Nucleus accumbens (tissue), 56 donors: ENCODE measurements at places on chromosomes 11 and 22.

DNA sequence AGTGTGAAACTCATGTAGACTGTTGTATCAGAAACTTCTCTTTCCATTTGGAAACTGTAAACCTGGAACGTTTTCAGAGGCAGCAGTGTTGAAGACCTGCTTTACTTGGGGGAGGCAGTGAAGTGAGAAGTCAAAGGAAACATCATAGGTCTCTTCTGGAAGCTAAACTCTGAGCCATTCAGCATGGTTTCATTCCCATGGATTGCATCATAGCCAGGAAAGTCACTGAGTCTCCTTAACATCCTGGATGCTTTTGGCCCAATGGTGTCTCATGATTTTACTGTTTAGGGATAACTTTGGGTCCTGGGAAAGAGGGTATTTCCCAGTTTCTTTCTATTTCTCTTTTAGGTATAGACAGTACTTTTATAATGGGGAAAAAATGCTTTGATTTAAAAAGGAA, 153.2 kb upstream of the E2F8 start:
- DNase-seq: no peak

- DNase-seq: no peak
Measured at GRCh38 chr11:74583024-74583624, 9.3 kb upstream of the POLD3 start.

- no peak for DNase-seq
Measured at GRCh38 chr22:46349681-46350080, 14.2 kb downstream of the TRMU start.

GRCh38 chr11:11895672-11896071, 53.9 kb downstream of the USP47 start:
- DNase-seq: no peak

- no peak for DNase-seq
Measured at GRCh38 chr11:16097543-16097942, 258.8 kb downstream of the SOX6 start.

GRCh38 chr11:34348096-34348495, 9.7 kb downstream of the ABTB2 start:
- DNase-seq: no peak

GRCh38 chr11:112211536-112211935, 14.7 kb upstream of the PTS start:
- DNase-seq: no peak

- no peak for DNase-seq
Measured at GRCh38 chr22:19793661-19794310, 33.2 kb downstream of the TBX1 start.

DNA sequence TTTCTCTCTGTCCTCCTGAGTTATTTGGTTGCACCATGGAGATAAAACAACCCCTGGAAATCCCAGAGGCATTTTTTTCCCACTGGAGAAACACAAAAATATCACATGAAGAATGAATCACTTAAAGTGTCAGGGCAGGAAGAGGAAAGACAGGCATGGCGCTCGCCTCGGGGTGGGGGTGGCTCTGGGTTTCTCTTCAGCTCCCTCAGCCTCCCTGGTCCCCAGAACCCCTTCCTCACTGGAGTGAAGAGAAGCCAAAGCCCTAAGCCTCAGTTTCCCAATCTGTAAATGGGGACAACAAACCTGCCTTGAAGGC, 938 bp downstream of the SHISAL1 start:
- no peak for DNase-seq

DNA sequence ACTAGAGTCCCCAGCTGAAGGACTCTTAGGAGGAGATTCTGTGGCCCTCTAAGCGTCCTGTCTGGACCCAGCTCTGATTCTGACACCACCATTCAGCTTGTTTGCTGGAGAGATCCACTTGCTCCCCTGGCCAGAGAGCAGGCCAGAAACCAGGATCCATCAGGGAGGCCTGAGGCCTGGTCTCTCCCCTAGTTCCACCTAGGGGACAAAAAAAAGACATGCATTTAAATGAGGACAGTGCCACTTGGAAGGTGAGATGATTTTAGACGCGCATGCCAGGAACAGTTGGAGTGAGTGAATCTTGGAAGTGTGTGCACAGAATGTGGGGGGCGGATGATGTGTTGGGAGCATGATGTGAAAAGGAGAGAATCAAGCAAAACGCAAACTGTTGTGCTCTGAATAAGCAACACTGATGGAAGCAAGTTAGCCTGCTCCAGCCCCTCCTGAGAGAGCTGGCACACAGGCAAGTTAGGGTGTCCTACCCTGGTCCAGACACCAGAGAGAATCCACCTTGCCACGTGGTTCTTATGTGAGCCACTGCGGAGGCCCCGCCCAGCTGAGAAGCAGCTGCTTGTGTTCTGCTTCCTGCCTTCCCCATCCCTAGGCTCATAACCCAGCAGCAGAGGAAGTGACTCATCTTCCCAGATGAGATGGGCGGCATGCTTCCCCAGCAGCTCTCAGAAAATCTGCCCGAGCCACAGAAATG, 8.0 kb upstream of the SLCO2B1 start:
- peak; percentile 17 for DNase-seq

GRCh38 chr11:15539645-15540044, 424.9 kb downstream of the INSC start:
- DNase-seq: no peak

- no peak for DNase-seq
Measured at GRCh38 chr11:64093233-64094039, 57.7 kb downstream of the FLRT1 start.

GRCh38 chr11:57763568-57763967, 2.0 kb downstream of the CTNND1 start:
- no peak for DNase-seq

GRCh38 chr22:23984430-23984829, 4.5 kb downstream of the GSTT2 start:
- no peak for DNase-seq

- no peak for DNase-seq
Measured at GRCh38 chr11:119991669-119992068, 146.2 kb downstream of the TRIM29 start.

- no peak for DNase-seq
Measured at GRCh38 chr11:65315866-65316226, 1.2 kb downstream of the CDC42EP2 start.

- DNase-seq: no peak
Measured at GRCh38 chr22:37802310-37803194, 5.2 kb upstream of the GCAT start.

DNA sequence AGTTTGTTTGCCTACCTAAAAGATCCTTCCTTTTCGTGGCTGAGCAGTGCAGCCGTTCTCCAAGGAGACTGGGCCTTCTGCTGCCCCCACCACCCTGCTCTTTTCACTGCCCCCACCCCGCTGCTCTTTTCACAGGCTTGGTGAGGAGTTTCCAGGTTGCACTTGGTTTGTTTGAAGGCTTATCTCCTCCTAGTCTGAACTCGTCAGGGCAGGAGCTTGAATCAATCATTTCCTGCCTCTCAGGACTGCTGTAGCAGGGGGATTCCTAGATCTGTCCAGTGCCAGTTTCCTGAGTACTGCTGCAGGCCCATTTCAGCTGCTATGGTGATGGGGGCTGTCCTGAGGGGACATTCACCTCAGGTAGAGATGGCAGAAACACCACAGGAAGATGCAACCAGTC, 10.0 kb downstream of the MED15 start:
- DNase-seq: no peak

DNA sequence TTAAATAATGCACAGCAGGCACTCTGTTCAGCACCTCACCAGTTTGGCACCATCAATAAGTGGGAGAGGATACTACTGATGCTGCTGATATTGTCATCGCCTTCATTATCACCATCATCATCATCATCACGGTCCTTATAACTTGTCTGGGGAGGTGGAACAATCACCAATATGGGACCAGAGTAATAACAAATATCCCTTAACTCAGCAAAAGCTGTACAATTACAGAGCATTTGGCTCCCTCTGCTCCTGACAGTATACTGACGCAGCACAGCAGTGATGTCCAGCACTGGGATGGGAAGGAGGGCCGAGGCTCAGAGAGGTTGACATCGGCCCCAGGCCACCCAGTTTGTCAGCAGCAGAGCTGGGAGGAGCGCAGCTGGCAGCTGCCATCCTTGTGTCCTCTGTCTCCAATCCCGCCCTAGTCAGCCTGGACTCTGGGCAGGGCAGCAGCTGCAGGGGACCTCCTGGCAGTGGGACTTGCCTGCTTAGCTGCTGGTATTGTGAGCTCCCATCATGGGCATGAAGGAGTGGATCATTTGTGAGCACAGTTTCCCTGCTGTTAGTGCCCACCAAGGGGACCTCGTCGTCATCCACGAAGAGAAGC, 90.0 kb downstream of the DHCR7 start:
- no peak for DNase-seq

DNA sequence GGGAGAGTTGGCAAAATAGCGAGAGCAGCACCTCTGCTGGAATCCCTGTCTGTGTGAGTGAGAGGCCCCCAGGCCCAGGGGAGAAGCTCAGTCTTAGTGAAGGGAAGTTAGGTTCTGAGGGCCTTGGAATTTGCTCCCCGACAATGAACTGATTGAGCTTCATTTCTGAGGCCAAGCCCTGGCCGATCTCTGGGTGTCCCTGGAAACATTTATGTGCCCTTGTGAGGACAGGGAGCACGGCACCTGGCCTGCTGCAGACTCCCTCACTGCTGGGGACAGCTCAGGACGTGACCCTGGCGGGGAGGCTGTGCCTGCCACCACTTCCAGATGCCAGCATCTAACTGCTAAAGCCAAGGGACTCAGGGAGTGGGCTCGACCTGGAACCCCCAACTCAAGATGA, 52.0 kb downstream of the ARHGAP8 start:
- DNase-seq: no peak

DNA sequence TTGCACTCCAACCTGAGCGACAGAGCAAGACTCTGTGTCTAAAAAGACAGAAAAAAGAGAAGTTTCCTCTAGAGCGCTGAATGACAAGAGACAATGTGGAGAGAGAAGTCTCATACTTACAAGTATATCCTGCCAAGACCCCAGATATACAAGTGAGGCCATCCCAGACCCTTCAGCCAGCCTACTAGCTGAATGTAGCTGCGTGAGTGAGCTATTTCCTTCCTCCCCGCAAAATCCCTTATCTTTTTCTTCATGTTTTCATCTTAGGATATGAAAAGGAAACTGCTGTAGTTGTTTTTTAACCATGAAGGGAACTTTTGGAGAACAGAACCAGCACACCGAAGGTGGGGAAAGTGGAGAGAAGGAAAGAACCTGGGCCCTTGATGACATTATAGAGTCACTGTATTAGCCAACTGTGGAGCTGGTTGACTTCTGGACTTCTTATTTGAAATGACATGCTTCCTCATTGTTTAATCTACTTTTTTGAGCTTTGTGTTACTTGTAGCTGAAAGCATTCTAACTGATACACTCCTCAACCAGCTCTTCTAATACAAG, 4.4 kb upstream of the DDX17 start:
- no peak for DNase-seq

DNA sequence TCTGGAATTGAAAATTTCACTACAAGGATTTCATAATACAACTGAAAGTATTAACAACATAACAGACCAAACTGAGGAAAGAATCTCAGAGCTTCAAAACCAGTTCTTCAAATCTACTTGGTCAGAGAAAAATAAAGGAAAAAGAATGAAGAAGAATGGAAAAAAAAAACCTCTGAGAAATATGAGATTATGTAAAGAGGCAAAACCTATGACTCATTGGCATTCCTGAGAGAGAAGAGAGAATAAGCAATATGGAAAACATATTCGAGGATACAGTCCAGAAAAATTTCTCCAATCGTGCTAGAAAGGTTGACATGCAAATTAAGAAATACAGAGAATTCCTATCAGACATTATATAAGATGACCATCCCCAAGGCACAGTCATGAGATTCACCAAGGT, 23.4 kb upstream of the GPR83 start:
- no peak for DNase-seq

DNA sequence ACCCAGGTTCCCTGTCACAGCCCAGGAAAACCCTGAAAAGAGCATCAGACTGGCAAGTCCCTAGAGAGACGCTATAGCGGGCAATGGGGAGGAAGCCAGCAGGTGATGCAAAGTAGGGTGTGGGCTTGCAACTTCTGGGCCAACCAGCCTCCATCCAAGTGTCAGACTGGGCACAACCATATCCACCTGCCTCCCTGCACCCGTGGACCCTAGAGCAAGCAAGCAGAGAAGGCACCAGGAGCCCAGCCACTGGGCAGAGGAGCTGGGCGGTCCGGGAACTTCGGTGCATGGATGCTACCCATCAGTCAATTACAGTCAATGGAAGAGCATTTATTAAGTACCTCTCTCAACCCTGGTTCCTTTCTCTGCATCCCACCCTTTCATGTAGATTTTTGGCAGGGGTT, 2.8 kb downstream of the NECTIN1 start:
- DNase-seq: no peak

- DNase-seq: no peak
Measured at GRCh38 chr11:128894286-128894681, 3.1 kb downstream of the KCNJ5 start.

- DNase-seq: no peak
Measured at GRCh38 chr22:34294476-34294875, 374.2 kb upstream of the LARGE1 start.

DNA sequence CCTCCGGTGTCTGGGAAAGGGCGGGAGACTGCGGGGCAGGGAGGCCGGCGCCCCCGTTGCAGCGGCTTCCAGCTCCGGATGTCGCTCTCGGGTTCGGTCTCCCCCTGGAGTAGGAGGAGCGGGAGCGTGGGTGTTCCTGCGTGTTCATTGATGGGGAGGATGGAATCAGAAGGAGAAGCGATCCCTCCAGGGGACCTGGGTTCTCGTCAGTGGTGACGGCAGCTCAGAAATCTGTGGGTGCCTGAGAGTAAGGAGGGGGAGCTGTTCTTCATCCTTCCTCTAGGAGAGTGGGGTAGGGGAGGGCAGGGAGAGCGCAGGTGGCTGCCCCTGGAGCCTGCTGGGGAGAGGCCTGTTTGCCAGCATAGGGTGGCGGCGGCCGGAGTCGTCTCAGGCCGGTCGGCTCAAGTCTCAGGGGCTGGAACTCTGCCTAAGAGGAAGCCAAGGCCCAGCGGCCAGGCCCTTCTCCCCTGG, 1.1 kb downstream of the UBASH3B start:
- DNase-seq: peak; percentile 33

GRCh38 chr22:27601195-27601594, 200.4 kb downstream of the MN1 start:
- DNase-seq: no peak

DNA sequence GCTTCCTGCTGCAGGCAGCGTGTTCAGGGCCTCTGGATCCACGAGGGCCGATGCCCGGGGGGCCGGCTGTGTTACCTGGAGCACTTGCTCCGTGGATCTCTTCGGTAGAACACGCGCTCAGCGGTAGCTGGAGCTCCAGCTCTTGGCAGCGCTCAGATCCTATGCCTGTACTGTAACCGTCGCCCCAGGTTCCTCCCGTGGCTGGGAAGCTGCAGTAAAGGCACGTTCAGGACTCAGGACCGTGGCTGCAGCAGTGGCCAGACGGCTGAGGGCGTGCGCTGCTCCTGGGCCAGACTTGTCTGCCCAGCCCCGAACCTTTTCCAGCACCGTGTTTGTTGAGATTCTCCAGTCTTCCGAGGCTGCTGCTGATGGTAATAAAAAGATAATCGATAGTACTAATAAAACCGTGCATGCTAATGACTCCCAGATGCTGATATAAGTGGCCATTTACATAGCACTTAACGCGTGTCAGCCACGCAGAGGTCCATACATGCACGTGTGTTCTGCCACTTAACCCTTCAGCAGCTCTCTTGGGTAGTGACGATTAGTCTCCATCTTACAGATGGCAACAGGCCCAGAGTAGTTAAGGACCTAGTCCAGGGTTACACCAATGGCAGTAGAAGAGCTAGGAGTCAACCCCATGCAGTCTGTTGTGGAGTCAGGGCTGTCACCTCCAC, 1.4 kb downstream of the MOV10L1 start:
- no peak for DNase-seq
